ENCODE measurements at places on chromosomes 5 and 9.
A peak's percentile ranks its signal among the peaks of the same experiment; 100 is the strongest.

GRCh38 chr9:104118916-104119315 is 24.8 kb downstream of the SMC2 start:
- no peak for DNase-seq

DNA sequence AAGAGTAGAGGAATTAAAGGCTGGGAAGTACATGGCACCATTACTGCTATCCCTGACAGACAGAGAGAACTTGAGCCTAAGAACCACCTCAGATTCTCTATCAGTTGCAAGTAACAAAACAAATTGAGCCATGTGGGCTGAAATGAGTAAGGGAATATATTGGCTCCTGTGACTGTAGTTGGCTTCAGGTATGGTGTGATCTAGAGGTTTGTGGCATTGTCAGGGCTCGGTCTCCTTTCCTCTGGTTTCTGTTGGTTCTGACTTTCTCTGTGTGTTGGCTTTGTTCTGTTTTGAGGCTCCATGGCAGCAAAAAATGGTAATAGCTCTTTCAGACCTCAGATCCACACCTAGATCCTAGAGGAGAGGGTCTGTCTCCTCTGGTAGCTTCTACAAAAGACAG is 5.7 kb downstream of the GALNT10 start:
- no peak for DNase-seq

DNA sequence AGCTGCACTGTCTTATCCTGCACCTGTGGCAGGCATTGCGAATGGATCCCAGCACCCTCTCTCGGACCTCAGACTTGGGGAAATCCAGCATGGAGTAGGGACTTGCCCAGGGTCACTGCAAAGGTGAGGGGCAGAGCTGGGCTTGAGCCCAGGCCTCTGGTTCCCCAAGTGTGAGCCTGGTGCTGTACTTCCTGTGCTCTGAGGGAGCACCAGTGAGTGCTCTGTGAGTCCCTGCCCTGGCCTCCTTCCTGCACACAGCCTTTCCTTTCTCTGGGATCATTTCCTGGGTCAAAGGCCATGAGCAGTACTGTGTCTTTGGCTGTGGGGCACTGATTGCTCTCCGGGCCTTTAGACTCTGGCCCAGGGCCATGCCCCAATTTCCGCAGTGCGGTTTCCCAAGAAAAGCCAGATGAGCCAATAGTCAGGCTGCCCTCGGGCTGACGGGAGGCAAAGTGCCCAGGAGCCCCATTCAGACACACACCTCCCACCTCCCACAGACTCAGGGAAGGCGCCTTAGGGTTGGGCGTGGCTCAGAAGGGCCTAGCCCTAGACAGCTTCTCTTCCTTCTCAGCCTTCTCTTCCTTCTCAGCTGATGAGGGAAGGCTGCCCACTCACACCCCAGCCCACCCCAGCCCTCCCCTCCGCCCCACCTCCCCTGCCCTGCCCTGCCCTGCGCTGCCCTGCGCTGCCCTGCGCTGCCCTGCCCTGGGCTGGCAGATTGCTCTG is 23.3 kb upstream of the TRIM14 start:
- DNase-seq: no peak

- no peak for DNase-seq
These were observed 55.4 kb downstream of the LHX2 start for GRCh38 chr9:124066783-124067577.

DNA sequence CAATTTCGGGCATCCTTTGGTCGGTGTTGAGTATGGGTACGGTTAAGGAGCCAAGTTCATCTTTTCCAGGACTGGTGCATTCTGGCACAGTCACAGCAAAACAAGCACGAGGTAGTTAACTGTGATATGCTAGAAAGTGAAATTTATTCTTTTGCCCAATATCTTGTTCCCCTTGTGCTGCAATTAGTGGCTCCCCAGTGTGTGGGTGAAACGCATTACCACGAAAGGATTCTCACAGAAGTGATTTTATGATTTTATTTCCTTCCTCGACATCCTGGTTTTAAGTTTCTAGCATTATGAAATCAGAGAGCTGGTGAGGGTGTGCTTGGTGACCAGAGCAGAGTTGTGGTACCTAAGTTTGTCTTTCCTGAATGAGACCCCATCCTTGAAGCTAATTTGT is 1.5 kb downstream of the FRMPD1 start:
- DNase-seq: no peak

- peak; percentile 61 for DNase-seq
These were observed 20.8 kb downstream of the DCANP1 start for GRCh38 chr5:135426102-135427082.
